ENCODE measurements at places on chromosomes 12 and 14.

- no peak for DNase-seq
Observed at GRCh38 chr14:72894623-72895378, 900 bp upstream of the DPF3 start.

DNA sequence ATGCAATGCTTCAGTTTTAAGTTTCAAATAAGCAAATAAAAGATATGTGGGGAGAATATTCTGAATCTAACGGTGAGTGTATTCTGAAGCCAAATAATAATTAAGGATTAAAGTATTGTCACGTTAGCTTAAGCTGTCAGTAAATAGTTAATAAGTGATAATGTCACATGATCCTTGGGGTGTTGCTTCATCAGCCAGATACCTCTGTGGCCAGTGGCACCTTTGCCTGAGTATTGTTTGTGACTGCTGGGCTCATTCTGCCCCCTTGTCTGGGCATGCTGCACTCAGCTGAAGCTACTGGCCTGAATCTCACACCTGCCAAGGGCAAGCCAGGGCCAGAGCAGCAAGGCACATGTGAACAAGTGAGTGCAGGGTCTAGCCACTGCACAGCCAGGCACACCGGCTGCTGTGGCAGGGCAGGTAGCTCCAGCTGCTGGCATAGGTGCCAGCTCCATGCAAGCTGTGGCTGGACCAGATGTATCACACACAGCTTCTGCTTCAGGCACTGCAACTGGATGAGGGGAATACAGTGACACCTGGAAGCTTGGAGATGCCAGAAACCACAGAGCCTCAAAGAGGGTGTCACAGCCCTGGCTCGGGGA, 739.7 kb downstream of the SLC6A15 start:
- DNase-seq: no peak

- DNase-seq: no peak
Observed at GRCh38 chr12:34288963-34289345, 266.7 kb downstream of the ALG10 start.

DNA sequence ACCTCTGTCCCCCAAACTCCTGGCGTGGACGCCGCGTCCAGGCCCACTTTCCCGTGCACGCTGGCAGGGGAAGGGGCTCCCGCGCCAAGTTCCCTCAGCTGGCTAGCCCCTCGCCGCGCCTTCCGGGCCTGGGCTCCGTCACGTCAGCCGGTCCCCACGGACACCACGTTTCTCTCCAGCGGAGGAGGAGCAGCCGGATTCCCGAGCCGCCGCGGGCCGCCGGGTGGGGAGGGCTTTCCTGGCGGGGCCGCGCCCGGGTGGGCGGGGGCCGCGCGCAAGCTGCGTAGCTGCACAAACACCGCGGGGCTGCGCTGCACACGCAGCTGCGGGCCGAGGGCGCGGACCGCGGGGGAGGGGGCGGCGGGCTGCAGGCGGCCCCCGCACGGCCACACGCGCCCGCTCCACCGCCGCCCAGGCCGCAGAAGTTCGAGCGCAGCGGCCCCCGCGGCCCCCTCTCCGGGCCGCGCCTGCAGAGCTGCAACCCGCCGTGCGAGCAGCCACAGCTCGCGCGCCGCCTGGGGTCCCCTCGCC, 45.1 kb upstream of the PNMA1 start:
- no peak for DNase-seq

Measured in GM12892 (cell line).